NCI-H460 (cell line): ENCODE measurements at places on chromosomes 12 and 14.

- DNase-seq = no peak
Measured at GRCh38 chr14:23181946-23182345, 1.5 kb downstream of the SLC7A8 start.

DNA sequence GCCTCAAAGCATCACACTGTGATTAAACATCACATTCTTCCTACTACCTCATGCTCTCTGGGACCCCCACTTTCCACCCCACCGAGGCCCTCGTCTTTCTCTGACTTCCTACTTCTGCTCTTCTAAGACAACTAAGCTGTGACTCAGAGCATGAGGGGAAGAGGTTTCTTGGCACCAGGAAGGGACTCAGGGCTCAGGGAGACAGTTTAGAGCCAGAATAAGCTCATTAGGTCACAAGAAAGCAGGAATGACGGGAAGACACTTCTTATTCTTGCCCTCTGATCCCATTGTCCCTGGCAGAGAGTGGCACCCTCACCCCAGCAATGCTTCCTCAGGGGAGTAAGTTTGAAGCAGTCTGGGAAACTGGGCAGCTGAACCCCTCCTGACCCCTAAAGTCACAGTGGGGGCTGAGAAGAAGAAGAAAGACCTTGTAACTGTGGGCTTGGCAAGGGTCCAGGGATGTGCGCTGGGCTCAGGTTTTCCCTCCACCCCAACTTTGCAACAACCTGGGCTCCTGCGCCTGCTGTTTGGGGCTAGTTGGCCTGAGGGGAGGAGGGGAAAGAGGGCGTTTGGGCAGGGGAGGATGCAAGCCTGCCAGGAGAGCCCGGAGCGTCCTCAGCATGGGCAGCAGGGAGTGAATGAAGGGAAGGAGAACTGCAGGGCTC lies 64.6 kb upstream of the ACTN1 start:
- DNase-seq = no peak

- no peak for DNase-seq
Measured at GRCh38 chr12:45914090-45914489, 76.3 kb downstream of the SCAF11 start.

GRCh38 chr14:24339284-24340151 lies at the start of gene RIPK3:
TSS of gene RIPK3 (minus strand) at chr14:24339991. CDS start at chr14:24339826, 165 bp downstream.
- DNase-seq = no peak

DNA sequence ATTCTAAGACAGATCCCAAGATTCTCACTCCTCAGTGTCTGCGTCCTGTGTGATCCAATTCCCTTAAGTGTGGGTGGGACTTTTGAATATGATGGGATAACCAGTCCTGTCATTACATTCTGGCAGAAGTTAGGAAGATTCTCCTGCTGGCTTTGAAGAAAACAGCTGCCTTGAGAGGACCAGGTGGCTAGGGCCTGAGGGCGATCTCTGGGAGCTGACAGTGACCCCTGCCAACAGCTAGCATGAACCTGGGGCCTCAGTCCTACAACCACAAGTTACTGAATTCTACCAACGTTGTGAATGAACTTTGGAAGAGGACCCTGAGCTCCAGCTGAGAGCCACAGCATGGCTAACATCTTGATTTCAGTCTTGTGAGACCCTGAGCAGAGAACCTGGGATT lies 44.3 kb upstream of the HMGA2 start:
- DNase-seq = no peak

- DNase-seq = no peak
Measured at GRCh38 chr12:46590991-46591703, 218.6 kb upstream of the SLC38A2 start.

- no peak for DNase-seq
Measured at GRCh38 chr12:56810918-56811317, 47.8 kb downstream of the HSD17B6 start.

DNA sequence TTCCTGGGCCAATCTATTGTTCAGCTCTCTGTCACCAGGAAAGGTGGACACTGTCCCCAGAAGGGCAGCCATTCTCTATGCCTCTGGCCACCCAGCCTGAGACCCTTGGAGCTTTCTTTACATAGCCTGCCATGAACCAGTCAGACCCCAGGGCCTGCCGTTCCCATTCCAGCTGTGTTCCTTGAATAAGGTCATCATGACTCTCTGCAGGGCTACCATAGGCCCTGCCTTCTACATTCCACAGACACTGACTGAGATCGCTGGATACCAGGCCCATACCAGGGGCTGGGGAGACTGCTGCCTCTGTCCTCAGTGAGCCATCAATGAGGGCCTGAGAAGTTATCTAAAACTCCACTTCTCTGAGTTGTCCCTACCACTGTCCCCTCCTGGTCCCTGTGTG lies 75.5 kb downstream of the SYNE3 start:
- no peak for DNase-seq

DNA sequence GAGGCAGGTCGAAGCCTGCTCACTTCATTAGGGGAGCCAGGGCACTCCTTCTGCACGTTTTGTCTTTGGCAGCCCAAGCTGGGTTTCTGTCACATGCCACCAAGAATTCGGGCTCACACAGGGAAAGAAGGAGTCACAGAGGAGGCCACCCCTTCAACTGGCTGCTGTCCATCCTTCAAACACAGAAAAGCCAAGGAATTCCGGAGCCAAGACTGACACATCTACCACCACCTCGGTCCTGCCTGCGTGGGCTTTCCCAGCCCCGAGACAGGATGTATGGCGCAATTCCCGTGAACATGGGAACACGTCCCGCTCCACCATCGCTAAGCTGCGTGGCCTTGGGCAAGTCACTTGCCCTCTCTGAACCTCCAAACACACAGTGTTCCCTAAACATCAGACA lies 70.4 kb downstream of the NCOR2 start:
- DNase-seq = no peak

DNA sequence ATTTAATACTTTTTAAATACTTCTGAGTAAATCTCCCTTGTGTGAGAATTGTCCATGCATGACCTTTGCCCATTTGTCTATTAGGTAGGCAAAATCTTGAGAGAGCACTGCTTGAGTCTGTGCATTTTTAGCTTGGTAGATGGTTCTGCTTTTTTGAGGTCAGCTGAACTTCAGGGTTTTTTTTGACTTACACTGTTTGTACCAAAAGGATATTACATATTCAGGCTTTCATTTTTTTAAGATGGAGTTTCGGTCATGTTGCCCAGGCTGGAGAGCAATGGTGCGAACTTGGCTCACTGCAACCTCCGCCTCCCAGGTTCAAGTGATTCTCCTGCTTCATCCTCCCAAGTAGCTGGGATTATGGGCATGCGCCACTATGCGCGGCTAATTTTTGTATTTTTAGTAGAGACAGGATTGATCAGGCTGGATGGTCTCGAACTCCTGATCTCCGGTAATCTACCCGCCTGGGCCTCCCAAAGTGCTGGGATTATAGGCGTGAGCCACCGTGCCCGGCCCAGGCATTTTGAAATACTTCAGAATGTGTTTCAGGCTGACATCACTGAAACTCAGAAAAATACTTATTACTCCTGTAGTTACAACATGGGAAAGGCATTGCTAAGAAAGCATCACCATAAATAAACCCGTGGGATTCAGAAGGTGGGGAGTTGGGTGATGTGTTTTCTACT lies 11.1 kb downstream of the RASSF3 start:
- DNase-seq = no peak

DNA sequence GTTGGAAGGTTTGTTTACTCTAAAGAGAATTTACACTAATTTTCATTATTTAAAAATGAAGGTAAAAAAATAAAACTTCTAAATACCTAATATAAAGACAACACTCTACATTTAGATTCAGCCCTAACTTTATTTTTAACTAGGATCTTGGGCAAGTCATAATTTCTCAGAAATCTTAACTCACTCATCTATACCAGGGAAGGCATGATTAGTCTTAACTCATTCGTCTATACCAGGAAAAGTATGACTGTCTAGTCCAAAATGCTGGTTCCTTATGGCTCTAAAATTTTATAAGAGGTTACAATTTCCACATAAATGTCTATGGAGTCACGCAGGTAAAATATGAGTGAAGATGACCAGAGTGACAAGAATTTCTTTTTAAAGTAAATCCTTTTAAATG lies 52.7 kb upstream of the POC1B start:
- DNase-seq = no peak

DNA sequence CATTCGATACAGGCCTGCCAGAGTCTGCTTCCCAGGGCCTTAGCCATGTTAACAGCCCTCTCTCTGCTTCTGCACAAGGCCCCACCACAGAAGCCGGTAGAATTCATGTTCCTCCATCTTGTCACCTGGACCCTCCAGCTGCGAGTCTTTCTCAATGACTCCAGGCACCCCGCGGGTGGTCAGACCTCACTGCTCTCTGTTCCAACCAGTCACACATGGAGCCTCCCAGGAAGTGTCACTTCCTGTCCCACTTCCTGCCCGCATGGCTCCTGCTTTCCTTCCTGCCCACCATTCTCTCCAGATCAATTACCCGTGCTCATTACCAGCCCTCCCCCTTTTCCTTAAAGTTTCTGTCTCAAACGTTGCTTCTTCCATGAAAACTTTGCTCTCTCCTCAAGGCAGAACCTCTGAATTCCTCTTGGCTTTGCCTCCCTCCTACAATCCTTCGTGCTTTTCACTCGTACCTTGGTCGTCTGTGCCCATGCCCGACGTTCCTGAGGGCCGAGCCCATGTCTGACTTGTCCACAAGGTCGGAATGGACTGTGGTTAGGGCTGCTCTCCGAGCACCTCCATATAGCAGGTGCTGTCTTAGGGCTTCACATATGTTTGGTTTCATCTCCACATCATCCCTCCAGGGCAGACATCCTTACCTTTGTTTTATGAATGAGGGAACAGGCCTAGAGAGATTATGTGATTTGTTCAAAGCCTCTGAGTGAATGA lies 172.1 kb downstream of the TSPAN9 start:
- no peak for DNase-seq

- no peak for DNase-seq
Measured at GRCh38 chr12:22627371-22627770, 2.4 kb downstream of the ETNK1 start.

DNA sequence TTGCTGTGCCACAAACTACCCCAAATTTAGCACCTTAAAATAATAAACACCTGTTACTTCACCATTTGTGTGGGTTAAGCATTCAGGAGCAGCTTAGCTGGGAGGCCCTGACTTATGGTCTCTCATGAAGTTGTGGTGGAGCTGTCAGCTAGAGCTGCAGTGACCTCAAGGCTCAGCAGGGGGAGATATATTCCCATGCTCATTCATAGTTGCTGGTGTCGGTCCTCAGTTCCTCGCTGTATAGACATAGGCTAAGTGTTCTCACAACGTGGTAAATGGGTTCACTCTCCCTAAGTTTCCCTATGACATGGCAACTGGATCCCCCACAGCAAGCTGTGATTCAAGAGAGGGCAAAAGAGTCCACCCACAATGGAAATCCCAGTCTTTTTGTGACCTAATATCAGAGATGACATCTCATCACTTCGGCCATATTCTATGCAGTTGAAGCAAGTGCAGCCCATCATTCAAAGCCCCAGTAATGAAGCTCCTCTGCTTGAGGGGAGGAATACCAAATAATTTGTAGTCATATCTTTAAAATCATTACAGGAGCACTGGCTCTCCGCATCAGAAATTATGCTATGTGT lies 41.1 kb downstream of the PRB3 start:
- DNase-seq = peak; percentile 43

- DNase-seq = no peak
Measured at GRCh38 chr14:103161054-103161397, 37.8 kb downstream of the TNFAIP2 start.

DNA sequence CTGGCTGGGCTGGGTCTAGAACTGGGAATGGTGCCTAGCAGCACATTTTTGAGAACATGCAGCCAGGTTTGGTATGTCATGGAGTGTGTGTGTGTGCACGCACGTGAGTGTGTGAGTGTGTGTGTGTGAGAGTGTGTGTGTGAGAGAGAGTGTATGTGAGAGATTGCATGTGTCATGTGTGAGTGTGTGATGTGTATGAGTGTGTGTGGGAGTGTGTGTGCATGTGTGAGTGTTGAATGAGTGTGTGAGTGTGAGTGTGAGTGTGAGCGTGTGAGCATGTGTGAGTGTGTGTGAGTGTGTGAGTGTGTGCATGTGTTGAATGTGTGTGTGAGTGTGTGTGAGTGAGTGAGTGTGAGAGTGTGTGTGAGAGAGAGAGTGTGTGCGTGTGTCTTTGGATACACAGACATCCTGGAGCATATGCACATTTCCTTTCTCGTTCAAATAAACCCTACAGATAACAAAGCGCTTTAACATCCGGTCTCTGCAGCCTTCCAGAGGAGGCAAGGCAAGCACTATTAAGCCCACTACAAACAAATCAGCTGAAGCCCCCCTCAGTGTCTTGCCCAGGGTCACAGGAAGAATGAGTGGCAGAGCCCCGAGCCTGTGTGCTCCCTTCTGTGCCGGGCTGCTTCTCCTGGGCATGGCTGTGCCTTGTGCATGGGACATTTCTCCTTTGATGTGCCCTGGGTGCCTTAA lies 108.7 kb upstream of the ETV6 start:
- no peak for DNase-seq

GRCh38 chr12:152440-152839 lies 61.5 kb downstream of the SLC6A12 start:
- no peak for DNase-seq

- DNase-seq = peak; percentile 21
Measured at GRCh38 chr14:36773558-36773957, 111.9 kb downstream of the PAX9 start.

GRCh38 chr14:68896132-68896531 lies 83.0 kb downstream of the ACTN1 start:
- no peak for DNase-seq

DNA sequence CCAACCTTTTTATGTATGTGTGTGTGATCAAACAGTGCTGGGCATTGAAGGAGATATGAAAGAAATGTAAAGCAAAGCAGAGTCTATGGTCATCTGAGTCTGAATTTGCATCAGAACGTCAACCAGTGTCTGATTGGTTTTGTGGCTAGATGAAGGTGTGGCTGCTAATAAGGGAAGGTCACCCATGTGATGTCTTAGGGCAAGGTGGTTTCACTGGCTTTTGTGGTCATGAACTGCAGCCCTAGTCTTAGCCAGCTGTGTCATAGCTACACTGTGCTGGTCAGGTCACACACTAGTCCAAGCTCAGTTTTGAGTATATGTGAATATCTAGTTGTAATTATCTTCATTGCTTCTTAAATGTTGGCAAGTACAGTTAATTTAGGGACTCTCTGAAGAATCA lies 105.8 kb downstream of the TGFB3 start:
- DNase-seq = no peak

GRCh38 chr12:75289753-75290152 lies 40.4 kb downstream of the CAPS2 start:
- peak; percentile 8 for DNase-seq

GRCh38 chr12:95700316-95700785 lies 90.2 kb downstream of the NTN4 start:
- DNase-seq = no peak

- DNase-seq = peak; percentile 33
Measured at GRCh38 chr12:62604871-62605270, 138.2 kb downstream of the MON2 start.

DNA sequence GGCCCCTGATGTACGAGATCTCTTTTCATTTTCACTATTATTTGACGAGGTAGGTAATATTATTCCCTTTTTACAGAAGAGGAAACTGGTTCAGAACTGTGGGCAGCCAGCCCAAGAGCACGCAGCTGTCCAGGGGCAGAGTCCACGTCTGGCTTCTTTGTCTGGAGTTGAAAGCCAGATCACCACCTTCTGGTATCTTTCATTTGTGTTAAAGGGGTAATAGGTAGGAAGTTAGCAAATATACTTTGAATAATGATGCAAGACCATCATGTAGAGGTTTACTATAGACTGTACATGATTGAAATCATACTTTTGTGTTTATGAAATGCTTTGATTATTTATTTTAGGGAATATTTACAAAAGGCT lies 144.1 kb upstream of the AMIGO2 start:
- DNase-seq = no peak

GRCh38 chr14:31371646-31372045 lies 48.7 kb downstream of the HEATR5A start:
- no peak for DNase-seq
